Large intestine (tissue), 12 donors: ENCODE measurements at places on chromosomes 12 and 14. TPM values are rescaled to one million over a fixed set of nuclear protein-coding genes. Genes with fewer than 3 reads are reported as not detected.

- DNase-seq, result no peak
Observed at GRCh38 chr12:48878548-48878947, 12.9 kb upstream of the RND1 start.

The USP44 gene
- polyA plus RNA-seq, result 0.93 TPM

The OR6S1 gene
- polyA plus RNA-seq, result not detected

DNA sequence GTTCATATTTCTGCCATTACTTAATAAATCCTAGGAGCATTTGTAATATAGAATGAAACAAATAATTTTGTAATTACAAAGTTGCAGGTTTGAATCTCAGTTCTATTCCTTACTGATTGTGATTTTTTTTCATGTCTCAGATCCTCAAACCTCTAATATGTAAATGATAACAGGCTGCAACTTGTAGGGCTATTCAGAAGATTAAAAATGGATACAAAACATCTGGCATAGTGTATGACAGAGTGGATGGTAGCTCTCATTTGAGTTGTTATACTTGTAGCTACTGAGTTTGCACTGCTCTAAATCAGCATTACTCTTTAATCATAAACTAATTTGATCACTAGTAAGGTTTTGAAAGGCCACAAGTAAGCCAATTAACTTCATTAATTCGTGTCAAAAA lies 406.3 kb upstream of the MGAT4C start:
- no peak for DNase-seq

DNA sequence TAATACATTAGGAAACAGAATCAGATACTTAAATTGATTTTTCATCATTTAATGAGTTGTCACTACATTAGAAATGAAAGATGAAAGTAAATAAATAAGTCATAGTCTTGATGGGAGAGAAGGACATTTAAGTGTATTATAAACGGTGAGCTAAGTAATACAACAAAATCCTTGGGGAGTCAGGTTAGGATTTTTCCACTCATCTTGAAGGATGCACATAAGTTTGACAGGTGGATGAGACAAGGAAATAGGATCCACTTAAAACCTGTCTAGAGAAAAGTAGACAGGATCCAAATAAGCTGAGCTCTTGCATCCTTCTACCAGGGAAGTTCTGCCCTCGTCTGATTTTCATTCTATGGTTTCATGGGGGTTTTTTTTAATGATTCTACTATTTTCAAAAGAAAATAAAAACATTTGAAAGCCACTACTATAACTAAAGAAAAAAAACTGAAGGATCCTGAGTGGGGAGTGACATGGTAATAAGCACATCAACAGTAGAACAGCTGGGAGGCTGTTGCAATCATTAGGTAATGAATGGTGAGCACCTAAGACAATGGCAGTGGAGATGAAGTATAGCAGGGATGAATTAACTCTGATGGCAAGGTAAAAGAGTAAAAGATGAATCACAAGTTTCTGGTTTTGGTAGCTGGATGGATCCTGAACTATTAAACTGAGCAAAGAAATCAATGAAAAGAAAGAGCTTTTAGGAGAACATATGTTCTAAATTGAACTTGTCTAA lies 17.0 kb downstream of the CEP128 start:
- DNase-seq, result no peak

The LAG3 gene
- polyA plus RNA-seq, result 2.1 TPM

DNA sequence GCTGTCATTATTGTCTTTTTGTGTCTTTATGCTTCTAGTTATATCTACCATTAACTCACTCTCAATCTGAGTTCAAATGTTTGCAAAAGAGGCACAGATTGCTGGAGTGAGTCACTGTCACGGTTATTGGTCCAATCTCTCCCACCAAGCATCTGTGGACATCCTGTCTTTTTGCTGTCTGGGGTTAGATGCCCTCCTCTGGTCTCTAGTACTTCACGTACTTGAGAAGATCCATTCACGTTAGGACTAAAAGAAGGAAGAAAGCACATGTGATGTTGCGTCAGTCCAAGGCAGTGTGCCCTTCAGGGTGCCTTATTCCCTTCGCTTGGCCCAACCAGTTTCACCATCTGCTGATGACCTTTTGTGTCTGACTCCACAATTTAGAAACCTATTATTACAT lies 72.3 kb upstream of the STXBP6 start:
- DNase-seq, result no peak

The SLC8B1 gene
- 18.1 TPM for polyA plus RNA-seq

DNA sequence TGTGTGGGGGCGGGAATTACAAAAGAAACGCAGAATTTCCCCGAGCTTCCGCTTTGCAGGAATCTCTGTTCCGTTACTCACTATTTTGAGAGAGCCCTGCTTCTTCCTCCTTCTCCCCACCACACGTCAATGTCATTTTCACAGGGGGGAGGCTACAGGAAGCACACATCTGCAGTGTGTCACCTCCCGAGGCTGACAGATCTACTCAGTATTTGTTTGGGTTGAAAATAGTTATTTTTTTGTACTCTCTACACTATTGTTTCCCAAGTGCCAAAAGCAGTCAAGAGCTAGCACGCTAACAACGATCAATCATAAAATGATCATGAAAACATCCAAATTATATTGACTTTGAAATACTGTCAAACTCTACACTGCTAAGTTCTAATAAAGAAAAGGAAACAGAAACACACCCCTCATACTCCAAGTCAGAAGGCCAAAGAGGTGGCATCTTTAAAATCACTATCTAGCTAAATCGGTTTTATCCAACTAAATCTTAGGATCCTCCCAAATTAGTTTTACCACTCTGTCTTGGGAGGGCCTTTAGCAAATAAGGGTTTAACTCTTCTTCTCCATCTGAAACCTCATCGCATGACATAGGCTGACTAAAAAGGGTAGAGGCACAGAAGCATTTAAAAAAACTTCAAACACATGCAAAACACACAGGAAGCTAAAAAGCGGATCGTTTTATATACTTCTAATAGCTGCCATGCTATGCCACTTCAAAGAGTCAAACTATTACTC lies 51.8 kb downstream of the FOXN3 start:
- DNase-seq, result no peak

DNA sequence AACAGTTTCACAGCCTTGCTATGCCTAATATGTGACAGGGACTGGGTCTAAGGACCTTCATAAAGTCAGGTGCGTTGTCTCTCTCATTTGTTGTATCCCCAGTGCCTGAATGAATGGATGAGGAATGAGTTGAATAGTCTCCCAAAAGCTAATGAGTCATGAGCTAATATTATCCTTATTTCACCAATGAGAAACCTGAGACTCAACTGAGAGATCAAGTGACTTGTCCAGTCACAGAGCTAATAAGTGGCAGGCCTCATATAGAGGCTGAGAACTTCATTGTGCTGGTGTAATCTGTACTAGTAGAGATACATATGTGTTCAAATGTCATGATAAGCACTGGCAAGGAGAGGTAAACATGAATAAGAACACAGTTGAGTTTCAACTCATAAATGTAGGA lies 612.4 kb downstream of the NRXN3 start:
- no peak for DNase-seq

The ENDOU gene
- polyA plus RNA-seq, result 1.8 TPM

The MYF6 gene
- polyA plus RNA-seq, result 0.21 TPM

DNA sequence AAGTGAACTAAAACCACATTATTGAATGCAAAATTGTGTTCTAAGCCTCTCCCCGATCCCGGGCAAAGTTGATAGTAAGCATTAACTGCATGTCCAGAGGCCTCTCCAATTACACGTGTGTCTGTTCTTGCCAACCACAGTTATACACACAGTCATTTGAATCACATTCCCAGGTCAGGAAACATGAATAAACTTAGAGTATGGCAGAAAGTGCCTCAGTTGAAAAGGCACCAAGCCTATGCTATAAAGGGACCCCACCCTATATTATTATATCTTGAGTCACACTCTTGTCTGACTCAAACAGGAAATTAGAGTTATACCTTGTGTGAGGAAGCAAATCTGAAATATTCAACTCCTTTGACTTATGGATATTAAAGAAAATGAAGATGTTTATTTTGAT lies 128.3 kb upstream of the STXBP6 start:
- DNase-seq, result no peak

The CMKLR1 gene
- 3.4 TPM for polyA plus RNA-seq

The KRT5 gene
- 1.8 TPM for polyA plus RNA-seq

DNA sequence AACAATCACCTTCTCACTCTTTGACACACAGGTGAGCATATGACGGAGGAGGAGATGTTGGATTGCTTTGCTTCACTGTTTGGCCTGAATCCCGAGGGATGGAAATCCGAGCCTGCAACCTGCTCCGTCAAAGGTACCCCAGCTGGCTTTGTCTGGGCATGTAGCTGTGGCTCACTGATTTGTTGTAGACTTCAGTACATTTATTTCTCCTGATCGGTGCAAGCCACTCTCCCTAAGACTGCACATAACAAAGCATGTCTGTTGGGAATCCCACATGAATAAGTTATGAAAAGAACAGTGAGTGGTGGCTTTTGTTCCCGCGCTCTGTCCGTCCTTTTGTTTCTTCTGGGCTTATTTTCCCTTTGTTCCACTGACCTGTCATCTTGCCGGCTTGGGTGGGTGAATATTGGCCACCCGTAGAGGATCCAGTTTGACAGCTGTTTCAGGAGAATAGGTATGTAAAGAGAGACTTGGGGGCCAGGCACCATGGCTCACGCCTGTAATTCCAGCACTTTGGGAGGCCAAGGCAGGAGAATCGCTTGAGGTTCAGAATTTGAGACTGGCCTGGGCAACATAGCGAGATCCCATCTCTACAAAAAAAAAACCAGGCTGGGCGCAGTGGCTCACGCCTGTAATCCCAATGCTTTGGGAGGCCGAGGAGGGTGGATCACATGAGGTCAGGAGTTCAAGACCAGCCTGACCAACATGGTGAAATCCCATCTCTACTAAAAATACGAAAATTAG lies 20.0 kb upstream of the BCL7A start:
- DNase-seq, result no peak

The TMEM253 gene
- polyA plus RNA-seq, result 62.3 TPM

The BMAL2 gene
- polyA plus RNA-seq, result 6.5 TPM

GRCh38 chr12:28601570-28602058 lies 411.4 kb downstream of the CCDC91 start:
- DNase-seq, result no peak

The SVOP gene
- 2.1 TPM for polyA plus RNA-seq

DNA sequence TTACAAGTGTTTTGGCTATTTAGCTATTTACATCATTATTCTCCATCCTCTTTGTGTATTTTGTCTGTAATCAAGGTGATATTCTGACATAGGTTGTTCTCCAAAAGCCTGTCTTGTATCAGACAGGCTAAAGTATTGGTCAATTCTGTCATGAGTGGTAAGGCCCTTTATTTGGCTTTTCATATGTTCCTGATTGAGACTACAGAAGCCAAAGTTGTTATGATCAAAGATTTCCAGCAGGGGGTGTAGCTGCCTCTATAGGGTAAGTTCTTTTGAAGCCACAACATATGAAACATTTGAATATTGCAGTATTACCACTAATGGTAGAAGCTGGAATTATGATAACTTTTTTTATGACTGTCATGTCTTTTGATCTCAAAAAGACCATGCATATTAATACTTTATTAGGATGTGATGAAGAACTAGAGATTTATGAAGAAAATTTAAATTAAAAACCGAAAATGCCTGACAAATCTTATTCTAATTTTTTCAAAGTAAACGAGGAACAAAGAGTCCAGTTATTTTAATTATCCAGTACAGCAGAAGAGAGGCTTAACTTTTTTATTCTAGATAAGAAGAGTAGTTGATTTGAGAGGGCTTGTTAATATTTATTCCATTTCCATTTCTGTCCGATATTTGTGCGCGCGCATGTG lies 3.4 kb upstream of the ARHGAP5 start:
- peak; percentile 50 for DNase-seq

DNA sequence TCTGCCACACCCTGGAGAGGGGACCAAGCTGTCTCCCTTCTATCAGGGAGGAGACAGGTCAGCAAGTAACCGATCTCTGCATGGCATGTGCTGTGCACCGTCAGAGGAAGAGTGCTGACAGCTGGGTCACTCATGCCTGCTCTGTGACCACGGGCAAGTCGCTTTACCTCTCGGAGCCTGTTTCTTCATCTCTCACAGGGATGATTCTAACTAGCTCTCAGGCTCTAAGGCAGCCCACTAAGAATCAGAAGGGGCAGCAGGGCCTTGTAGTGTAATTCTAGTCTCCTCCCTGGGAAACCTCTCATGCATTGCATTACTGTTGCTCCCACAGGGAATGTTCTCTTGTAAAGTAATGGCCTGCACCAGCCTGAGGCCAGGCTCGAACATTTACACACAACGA lies 11.9 kb downstream of the CD9 start:
- DNase-seq, result no peak

The CCDC177 gene
- 0.07 TPM for polyA plus RNA-seq

GRCh38 chr12:47184229-47184628 lies 104.5 kb upstream of the AMIGO2 start:
- no peak for DNase-seq

DNA sequence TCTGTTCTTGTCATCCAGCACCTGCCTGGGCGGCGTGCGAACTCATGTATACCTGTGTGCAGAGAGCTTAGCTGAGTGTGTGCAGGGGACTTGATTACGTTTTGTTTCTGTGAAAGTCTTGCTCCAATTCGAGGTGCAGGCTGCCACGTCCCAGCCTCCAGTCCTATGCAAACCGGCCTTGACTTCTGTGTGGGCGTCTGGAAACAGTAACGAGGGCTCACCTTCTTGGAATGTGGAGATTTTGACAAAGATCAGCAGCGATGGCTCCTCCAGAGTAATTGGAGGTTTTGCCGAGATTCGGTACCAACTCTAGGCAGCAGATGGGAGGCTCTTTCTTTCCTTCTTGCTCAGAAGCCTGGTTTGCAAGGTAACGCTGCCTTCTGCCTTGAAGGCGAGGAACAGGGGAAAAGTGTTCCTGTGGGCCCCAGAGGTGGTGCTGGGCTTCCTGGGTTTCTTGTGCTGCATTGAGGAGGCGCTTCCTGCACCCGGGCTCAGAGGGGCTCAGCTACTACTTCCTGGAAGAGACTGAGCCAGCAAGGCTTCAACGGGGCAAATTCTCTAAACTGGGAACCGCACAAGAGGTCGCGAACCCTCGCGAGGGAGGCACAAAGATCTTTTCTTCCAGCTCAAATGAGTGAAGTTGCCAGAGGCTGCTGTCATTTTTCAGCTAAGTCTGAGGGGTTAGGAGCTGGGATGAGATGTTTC lies 249.0 kb downstream of the AACS start:
- no peak for DNase-seq

DNA sequence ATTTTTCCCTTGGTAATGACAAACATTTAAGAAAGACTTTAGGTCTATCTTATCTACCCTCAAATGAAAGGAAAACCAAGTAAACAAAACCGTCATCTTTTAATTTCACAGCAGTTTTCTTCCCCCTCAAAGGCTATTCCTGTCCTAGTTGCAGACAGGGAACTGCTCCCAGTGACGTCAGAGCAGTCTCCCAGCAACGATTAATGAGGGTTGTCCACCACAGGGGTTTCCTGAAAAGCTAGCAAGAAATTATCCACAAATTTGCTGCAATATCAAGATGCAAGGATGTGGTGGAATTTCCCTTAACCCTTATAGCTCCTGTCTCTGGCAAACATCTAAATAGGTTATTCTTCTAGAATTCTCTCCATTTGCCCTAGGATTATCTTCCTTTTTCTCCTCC lies 89.1 kb upstream of the STAC3 start:
- peak; percentile 51 for DNase-seq
